ENCODE measurements at places on chromosomes 3 and 15.

DNA sequence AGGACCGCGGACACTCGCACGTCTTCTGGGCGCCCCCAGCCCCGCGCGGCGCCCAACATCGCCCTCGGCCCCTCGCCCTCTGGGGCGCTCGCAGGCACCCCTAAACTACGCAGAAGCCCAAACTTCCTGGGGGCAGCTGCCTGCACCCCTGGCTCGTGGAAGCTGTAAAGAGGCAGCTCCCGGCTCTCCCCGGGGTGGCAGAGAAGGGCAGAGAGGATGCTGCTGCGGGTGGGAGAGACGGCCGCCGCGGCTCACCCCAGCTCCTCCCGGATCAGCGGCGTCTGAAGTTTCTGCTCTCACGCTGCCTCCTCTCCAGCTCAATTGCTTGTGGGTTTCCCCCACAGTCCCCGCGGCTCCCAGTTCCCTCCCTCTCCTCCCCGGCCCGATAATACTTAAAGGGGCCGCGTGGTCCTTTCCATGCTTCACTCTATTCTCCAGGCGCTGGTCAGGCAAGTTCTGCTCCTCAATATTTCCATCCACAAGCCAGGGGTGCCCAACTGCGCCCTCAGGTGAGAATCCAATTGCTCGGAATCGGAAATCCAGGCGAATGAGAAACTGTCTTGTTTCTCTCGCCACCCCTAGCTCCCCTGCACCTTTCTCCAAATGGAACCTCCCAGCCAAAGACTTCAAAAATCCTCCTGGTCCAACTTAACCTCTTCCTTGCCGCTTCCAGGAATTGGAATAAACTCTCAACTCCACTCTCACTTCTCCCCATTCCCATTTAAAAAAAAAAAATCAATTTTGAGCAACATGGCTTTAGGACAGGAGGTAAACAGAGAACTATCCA lies 748.5 kb downstream of the ROBO1 start:
- DNase-seq = peak; percentile 88

DNA sequence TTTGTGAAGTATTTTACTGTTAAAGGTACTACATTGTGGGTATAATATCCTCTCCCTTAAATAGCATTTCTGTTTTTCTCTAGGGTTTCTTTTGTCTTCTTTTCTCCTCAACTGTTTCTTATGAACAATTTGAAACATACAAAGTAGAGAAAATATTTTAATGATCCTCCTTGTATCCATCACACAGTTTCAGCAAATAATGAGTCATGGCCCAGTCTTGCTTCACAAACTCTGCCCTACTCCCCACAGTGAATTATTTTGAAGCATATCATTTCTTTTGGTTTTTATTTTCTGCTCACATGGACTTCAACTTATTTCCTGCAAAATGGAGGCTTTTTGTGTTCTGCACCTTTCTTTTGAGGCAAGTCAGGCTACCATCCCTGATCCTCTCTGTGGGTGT lies 6.1 kb upstream of the SCAANT1 start:
- no peak for DNase-seq

DNA sequence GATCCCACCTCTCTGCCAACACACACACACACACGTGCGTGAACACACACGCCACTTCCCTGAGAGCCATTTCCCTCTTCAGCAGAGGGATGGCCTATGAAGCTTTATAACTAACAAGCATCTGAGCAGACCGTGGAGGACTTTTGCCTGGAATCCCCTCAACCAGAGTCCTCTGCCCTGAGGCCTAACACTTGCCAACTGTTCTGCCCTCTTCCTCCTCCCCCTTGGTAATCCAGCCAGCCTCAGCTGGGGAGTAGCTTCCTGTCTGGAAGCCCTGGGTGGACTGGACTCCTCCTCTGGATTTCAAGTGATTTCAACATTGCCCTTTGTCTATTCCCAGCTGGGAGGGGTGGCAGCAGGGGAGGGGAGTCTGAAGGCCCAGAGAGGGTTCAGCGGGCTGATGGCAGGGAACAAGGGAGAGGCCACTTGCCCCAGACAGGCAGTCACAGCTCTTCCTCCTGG lies 68.4 kb upstream of the HACD2 start:
- DNase-seq = no peak

DNA sequence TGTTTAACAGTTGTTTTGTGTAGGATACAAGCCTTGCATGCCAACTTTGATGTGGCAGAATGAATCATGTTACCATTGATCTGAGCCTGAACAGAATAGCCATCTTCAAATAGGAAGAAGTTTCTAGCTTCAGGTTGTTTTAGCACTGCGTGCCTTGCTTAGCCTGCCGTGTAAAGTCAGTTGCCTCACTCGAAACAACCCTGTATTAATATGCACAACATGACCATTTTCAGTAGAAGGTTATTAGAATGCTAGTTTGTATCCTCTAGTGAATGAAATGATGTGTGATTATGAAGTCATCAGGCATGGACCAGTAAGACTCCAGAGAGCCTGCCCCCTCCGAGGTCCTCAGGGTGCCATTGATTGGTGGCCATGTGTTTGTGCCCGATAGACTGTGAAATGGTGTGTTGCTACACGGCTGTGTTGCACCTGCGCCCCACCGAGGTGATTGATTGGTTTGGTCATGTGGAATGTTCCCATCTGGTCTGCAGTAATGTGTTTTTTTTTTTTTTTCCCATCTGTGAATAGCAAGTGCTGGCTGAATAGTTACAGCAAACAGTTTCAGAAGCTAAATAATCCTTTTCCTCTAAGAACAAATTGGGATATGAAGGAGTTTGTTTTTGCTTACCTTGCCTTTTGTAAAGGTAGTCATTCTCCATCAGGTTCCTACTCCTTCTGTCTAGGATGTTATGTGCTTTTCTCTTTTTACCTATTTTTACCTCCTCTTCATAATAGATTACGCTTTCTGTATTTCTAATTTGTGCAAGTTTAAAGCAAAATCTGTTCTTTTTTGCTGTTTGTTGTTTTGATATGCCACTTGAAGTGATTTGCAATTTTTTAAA lies 214.9 kb downstream of the TCF12 start:
- DNase-seq = no peak

DNA sequence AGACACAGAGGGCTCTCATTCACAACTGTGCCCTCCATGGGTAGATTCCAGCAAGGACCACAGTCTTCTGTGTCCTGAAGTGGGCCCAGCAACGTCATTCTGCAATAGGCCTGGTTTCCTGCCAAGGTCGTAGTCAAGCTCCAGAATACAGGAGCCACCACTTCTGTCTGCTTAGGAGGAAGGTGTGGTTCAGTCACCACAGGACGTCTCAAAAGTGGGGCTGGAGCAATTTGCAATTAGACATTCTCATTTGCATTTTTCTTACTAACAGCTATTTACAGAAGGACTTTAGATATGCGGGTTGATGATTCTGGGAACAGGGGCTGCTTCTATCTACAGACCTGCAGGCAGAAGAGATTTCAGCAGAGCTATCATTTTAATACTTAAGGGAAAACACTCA lies 58.7 kb upstream of the MYRIP start:
- no peak for DNase-seq

- DNase-seq = no peak
Measured at GRCh38 chr3:4776980-4777581, 202.2 kb upstream of the BHLHE40 start.

GRCh38 chr15:79994615-79995014 lies 23.6 kb upstream of the BCL2A1 start:
- no peak for DNase-seq

- DNase-seq = no peak
Measured at GRCh38 chr15:78599189-78599588, 21.6 kb downstream of the CHRNA3 start.

DNA sequence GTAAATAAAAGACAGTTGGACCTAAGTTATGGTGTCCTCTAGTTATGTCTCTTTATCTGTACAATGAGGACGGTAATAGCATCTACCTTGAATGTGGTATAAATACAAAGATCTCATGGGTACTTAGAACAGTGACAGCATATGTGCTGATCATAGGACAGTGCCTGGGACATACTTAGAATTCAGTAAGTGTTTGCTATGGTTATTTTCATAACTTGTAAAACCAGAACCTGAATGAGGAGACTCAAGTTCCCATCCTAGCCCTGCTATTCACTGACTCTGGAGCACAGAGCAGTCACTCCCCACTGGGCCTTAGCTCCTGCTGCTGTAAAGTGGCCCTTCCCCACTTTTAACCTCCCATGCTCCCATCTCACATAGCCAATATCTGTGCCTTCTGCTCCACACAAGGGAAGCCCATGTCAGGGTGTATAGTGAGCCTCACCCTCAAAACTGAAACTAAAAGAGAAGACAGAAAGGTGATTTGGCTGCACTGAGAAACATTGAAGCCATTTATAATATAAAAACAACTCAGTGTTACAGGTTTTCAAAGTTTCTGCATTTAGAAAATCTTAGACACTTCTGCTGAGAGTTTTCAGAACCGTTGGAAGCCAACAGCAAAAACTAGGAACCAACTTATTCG lies 225.4 kb upstream of the UBE2E2 start:
- no peak for DNase-seq

DNA sequence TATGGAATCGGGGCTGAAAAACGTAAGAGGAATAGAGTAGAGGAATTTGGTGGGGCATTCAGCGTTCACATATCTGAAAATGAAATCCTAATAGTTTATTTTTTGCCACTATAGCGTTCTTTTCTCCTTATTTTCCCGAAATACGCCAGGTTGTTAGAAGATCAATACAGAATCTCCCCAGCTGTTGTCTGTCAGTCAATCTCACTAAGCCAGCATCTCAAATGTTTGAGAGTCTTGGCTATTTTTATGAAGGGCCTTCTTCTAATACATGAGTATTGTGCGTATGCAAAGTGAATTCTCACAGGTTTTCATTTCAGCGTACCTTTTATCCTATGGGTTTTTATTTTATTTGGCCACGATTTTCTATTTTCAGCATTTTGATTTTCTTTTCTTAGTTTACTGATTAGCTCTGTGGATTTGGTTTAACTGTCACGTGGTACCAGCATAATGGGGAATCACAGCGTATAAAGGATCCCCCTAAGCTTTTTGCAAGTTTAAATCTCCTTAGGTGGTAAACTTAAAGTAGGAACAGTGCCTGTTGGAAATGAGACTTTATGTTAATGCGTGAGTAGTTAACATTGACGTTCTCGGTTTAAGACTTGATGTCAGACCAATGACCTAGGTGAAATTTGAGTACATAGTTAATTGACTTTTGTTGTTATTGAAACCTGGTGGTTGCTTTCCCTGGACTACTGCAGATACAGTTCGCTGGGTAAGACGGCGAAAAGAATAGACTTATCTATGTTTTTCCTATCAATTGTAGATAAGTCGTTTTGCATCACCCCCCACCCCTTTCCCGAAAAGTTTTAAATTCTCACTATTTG lies 1.3 kb downstream of the FXR1 start:
- DNase-seq = no peak

- DNase-seq = no peak
Measured at GRCh38 chr3:11606090-11606784, 37.5 kb downstream of the VGLL4 start.

GRCh38 chr15:79025802-79026201 lies 64.8 kb downstream of the RASGRF1 start:
- no peak for DNase-seq

GRCh38 chr3:7025581-7026300 lies 164.8 kb downstream of the GRM7 start:
- no peak for DNase-seq

DNA sequence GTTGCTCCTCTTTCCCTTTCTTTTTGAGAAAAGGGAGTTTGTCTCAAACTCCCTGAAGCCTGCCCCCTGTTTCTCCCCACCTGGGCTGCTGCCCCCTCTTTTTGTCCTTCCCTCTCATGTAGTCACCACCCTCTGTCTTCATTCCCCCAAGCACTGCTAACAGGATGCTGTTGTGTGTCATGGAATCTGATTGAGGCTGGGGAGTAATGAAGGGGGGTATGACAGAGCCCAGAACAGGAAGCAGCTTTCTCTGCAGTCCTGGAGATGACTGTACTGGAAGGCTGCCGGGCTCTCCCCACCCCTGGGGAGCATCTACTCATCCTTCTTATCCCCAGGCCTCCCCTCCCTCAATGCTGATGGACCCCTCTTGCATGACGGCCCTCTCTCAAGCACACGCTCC lies 181.6 kb downstream of the ABHD5 start:
- DNase-seq = peak; percentile 53
